Cortex of kidney (tissue), 1 donor: ENCODE measurements at places on chromosomes 13 and 19.

DNA sequence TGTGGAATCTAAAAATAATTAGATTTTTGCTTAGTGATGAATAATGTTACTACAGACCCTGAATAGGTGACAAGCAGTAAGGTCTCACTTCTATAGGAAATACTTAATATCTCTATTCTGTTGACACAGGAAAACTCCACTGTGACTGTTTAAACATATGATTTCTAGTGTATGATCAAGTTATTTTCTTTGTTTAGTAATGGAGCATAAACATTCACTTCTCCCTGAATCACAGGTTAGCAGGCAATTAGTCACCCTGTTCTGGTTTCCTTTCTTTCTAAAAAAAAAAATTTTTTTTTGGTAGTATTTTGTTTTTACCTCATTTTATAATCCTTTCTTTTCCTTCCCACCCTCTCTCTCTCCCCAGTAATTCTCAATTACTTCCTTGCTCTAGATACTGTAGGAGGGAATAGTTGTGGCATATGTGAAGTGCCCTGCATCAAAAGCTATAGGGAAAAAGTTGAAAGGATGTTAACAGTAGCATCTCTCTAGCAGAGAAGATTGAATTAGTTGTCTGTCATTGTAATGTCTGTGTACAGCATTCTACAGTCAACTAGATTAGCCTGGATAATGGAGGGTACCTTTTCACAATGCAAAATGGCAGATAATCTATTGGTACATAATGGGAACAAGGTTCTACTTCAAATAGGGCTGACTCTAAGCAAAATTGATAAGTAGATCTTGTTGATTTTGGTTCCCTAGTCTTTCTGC lies 3.5 kb downstream of the HS6ST3 start:
- no peak for DNase-seq

GRCh38 chr19:16247353-16248182 lies 49.9 kb downstream of the AP1M1 start:
- no peak for DNase-seq

- no peak for DNase-seq
Observed at GRCh38 chr13:31794452-31794851, 55.1 kb downstream of the RXFP2 start.

DNA sequence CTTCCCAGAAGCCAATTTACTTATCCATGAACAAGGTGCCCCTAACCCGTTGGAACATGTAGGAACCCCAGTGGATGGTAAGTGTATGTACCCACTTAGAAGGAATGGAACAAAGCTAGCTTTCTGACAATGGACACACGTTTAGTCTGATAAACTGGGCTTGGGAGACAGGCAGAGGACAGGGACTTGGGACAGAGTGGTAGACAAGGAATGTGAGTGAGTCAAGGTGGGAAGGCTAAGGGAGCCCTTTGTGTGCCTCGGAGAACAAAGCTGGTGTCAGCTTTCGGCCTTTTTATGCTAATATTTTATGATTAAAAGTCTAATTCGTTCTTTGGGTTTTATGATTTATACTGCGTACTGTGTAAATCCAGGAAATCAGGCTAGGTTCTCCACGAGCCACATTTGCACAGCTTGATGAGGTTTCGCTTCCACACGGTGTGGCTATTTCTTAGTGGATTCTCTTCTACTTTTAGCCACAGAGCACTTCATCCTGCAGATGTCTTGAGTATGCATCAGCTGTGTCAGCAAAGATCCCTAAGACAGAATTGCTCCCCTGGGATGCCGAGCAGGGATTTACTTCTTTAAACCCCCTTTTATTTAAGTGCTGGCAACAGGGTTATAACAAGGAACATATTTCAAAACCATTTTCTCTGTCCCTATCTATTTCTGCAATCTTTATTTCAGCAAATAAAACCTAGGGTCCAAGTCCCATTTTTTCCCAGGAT lies 258.5 kb downstream of the DLEU7 start:
- no peak for DNase-seq

GRCh38 chr13:106570299-106570852 lies 2.4 kb upstream of the ARGLU1 start:
- no peak for DNase-seq

DNA sequence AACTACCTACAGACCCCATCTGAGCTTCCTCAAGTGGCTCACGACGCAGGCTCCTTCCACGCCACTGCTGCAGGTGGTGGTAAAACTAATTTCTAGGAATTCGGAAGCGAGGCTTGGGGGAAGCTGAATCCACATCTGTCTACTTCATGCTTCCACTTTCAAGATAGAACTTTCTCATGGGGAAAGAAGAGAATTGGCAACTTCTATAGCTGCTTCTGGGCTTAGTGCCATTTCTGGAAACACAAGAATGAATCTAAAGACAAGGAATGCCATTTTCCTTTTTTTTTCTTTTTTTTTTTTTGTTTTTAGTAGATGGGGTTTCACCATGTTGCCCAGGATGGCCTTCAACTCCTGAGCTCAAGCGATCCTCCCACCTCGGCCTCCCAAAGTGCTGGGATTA lies 2.8 kb upstream of the NLRP12 start:
- no peak for DNase-seq

GRCh38 chr19:55305983-55306562 lies 19.1 kb downstream of the TMEM150B start:
- no peak for DNase-seq

DNA sequence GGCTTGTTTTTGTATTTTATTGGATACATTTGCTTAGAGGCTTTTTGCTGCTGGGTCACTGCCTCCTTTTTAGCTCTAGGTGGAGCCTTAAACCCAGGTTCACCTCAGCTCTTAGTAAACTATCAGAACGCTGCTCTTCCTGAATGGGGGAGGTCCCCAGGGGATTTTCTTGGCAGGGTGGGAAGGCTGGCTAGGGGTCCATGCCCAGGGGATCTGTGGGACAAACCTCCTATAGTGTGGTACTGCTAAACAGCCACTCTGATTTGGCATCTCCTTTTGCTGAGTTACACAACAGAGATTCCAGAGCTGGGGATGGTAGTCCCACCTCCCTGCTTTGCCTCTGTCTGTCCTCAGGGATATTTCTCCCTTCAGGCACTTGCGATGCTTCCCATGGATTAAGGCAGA lies 204.9 kb downstream of the ZIC5 start:
- DNase-seq: no peak

DNA sequence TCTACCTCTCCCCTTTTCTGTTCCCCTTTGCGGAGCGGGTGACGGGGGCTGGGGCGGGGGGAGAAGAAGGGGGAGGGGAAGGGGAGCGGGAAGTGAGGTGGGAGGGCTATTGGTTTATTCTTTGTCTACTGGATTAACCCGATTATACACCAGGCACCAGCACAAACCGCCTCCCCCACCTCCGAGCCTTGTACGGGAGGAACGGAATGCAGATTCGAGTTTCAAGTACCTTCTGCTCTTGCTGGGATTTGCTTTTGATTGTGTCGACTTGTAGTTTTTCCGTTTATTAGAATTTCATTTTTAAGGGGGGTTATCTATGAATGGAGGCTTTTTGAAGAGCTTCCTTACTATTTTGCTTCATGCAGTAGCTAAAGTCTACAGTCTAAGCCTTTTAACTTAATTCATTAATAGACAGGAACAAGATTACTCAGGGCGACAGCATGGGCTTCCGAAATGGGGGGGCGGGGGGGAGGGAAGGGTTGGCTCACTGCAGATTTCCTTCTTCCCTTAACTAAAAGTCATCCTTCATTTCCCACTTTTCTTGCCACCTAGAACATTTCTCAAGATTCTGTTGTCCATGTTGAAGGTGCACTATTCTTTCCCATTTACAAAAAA lies 937 bp upstream of the SPRY2 start:
- DNase-seq: no peak

GRCh38 chr19:22609630-22610029 lies 24.5 kb upstream of the ZNF492 start:
- no peak for DNase-seq

GRCh38 chr13:110937511-110938285 lies 22.8 kb upstream of the ANKRD10 start:
- no peak for DNase-seq

DNA sequence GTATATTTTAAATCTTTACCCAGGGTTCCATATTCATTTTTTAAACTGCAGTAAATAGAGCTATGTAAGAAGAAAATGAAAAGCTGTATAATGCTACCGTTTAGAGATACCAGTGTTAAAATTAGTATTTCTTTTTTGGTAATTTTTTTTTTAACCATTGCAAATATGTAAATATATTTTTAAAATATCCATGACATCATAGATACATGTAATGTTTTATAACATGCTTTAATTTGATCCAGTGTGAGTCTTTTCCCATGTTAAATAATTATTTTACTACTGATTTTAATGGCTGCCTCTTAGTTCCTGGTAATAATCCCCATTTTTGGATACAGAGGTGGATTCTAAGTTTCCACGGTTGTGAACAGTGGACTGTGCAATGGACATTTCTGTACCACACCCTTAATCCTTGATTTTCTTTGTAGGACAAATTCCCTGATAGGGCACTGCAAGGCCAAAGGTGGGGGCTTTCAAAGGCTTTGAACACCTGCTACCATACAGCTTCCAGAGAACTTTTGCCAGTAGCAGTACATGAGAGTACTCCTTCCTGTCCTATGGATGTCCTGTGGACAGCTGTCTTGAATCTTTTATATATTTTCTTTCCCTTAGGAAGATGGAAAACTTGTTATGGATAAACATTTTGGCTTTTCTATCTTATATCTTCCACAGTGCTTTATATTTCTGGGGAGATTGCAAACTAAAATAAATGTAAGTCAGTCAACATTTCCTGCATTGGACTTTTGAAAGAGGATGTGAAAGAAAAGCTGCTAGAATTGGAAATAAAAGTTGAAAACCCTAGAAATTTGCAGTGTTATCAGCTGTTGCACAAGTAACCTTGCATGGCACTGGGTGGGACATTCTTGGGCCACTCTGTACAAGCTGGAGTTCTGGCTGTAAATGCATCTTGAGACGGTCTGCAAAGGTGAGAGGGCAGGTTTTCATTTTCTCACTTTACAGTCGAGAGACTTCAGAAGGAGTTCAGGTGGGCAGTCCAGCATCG lies 46.8 kb downstream of the ARHGEF7 start:
- no peak for DNase-seq

DNA sequence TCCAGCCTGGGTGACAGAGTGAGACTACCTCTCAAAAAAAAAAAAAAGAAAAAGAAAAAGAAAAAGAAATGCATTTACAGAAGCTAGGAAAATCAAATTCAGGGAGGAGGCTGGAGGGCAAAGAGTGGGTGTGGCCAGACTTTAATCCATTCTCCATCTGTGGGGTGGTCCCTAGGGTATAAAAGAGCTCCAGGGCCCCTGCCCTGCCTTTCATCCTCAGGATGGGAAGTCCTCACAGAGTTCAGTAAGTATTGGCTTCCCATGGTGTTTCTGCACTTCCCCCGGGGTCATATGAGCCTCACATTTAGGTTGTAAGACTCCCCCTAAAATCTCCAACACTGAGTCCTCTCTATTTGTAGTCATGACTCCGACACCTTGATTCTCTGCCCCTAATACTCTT lies 33.0 kb downstream of the DPRX start:
- DNase-seq: no peak

GRCh38 chr13:105311094-105311493 lies 1224.4 kb downstream of the EFNB2 start:
- DNase-seq: no peak

DNA sequence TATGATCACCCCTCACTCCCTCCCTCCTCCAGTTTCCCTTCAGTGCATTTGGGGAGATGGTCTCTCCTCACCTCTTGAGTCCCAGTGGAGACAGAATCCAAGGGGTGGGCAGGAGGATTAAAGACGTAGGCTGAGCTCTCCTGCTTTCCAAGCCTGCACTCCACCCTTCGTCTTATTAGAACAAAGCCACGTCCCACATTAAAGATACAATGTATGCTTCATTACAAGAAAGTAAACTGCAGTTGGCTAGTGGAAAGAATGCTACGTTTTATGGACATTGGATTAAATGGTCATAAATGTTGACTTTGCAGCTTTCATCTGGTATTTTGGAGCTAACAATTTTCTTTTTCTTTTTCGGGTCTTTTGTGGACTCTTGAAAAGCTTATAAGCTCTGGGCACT lies 1.5 kb upstream of the KLK11 start:
- DNase-seq: no peak

GRCh38 chr19:52889931-52890330 lies 7.5 kb downstream of the ZNF320 start:
- DNase-seq: no peak

GRCh38 chr13:91802957-91803356 lies 404.5 kb downstream of the GPC5 start:
- no peak for DNase-seq

DNA sequence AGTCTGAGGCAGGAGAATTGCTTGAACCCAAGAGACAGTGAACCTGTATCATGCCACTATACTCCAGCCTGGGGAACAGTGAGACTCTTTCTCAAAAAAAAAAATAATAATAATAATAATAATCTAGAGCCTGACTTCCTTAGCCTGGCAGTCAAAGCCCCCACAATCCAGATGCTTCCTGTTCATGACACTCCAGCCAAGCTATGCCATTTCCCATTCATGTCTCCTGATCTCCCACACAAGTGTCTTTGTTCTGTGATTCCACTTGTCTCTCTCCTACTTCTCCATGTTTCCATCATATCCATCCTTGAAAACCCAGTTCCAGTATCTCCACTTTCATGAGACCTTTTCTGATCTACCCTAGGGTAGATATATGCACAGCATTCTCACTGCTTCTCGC lies 150.7 kb downstream of the FOXO1 start:
- no peak for DNase-seq

DNA sequence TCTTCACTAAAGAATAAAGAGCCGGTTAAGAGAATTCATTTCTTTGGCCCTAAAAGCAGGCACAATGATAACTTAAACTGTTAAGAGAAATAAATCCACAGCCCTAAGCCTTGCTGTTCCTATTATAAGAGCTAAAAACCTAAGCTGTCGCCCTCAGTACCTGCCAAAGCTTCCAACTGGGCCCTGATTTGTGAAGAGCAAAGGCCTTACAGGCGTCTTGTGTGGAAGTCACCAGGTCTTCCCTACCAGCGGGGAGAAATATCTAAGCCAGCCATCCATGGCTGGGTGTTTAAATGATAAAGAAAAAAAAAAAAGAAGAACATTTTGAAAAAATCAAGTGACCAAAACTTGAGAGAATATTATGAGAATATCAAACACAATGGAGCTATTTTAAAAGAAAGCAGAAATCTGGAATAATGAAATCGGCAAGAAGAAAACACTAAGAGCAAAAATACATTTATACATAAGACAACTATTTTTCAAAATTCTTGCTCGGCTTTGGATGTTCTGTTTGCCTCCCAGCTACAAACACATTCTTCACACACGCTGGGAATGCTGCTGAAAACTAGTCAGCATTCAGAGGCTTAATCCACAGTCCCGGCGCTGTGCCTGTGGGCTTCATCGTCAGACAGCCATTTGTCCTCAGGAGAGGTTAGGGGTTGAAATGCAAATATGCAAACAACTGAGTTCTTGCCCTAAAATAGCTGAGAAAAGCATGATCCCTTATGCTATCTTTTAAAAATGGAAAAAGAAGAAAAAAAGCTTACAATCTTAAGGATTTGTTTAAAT lies 89.8 kb upstream of the LSM14A start:
- DNase-seq: no peak
